ENCODE measurements at places on chromosomes 5 and 9.

DNA sequence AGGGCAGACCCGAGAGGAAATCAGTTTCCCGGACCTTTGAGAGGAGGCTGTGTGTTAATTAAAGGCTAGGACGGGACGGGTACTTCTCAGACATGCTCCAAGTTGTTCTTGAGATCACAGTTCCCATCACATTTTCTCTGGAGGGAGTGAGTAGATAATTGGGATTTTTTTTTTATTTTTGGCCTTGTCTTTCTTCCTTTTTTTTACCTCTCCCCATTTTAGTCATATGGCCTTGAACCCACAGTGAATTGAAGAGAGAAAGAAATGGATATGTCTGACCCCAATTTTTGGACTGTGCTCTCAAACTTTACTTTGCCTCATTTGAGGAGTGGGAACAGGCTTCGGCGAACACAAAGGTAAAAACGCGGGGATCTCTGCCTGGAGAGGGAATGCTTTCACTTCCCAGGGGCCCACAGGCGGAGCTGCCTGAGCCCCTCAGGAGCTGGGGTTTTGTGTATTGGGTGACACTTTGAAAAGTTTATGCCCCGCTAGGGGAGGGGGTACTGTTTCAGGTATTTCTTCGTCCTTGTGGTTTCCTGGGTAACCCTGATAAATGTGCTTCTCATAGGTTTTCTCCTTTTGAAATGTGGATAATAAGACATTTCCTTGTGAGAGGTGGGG lies 191.8 kb downstream of the CD180 start:
- DNase-seq: no peak

DNA sequence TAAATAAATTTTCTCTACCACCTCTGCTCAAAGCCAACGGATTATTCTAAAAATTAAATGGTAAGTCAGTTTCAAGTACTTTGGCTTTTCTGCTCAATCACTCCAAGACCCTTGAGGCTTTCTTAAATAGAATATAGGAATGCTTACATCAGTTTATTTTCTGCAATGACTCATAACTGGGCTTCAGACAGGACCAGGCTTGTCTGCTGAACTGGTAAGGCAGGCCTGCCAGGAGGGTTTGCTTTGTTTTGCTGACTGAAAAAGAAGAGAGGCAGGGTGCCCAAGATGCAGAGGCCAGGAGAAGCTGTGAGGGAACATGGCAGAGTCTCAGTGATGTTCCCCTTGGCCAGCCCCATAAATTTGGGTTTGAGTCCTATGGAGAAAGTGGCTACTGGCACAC lies 60.3 kb upstream of the EPB41L4A start:
- no peak for DNase-seq

- DNase-seq: no peak
Measured at GRCh38 chr5:109411627-109412026, 1.9 kb upstream of the PJA2 start.

- DNase-seq: no peak
Measured at GRCh38 chr5:169094586-169095409, 206.1 kb downstream of the SLIT3 start.

DNA sequence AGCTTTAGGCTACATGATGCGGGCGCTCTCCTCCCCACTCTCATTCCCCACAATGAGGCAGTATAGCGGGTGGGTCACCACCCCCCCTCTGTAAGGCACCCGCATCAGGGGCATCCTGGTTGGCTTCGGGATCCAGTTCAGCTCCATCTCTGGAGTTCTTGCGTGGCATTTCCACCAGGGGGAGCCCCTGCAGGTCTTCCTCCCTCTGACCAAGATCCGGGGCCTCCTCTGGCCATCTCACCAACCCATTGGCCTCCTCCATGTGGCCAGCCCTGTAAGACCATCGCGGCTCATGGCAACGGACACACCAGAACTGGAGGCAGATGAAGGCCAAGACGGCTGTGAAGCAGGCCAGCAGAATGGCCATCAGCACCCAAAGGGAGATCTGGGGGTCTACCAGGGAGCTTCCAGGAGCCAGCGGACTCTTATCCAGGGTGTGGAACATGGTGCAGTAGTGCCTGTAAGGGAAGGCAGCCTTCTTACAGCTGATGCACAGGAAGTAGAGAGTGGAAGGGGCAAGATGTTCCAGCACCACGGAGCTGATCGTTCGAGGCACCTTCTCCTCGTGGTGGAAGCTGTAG lies 77.0 kb downstream of the CYFIP2 start:
- no peak for DNase-seq

DNA sequence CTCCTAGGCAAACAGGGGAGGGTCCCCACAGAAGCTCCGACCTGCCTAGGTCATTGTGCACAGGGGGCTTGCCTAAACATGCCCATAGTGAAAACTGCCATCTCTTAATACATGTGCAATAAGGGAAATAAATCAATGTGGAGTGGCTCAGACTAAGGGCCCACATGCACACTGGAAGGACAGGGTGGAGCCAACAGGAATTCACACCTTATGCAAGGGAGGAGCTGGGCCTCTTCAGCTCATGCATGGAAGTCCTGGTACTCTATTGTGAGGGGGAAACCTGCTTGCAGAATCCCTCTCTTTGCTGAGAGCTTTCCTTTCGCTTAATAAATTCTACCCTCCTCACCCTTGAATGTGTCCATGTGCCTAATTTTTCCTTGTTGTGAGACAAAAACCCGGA lies 815.8 kb downstream of the EFNA5 start:
- no peak for DNase-seq

DNA sequence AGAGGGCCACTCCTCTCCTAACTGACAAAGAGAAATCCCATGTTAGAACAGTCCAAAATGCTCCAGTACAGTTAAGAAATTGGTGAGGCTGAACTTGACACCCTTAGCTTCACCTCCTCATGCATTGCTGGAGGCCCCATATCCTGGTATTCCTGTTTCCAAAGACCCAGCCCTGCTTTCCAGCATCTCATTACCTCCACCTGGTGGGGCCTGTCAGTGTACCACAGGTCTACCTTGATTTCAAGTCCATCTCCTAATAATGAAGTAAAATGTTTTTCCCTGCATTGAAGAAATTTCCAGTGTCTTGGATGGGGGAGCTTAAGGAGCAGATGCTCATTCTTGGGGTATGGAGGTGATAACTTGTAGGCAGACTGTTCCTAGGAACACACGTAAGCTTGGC lies 70.6 kb upstream of the S1PR3 start:
- no peak for DNase-seq

GRCh38 chr5:120564013-120564412 lies 99.9 kb downstream of the PRR16 start:
- DNase-seq: no peak

DNA sequence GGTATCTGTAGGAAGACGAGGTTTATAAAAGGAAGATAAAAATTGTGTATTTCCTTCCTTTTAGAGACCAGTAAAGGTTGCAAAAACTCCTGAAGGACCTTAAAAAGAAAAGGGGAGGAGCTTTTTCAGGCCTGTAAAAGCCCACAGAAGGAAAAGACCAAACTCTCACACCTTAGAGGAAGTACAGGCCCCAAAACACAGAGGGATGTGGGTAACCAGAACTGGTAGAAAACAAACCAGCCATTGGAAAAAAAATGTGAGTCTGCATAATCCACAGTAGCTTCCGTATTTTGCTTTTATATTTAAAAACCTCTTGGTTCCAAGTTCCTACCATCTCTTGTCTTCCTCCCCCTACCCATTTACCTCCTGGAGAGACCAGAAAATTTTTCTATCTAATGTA lies 8.5 kb downstream of the GIN1 start:
- no peak for DNase-seq

Data from stimulated activated CD8-positive, alpha-beta memory T cell treated with anti-CD3 and anti-CD28 coated beads, Interleukin-12 subunit alpha, Interleukin-12 subunit beta, amount 100 ng/mL, for 4 hours (primary cell).